Cardiac fibroblast (primary cell): ENCODE measurements at places on chromosomes 6 and 20.

- no peak for DNase-seq
Observed at GRCh38 chr6:91447081-91447480, 860.2 kb upstream of the MAP3K7 start.

GRCh38 chr6:33428224-33428965 lies 8.5 kb downstream of the SYNGAP1 start:
- DNase-seq, result peak; percentile 43

GRCh38 chr20:4150070-4150441 lies 134.7 kb upstream of the RNF24 start:
- peak; percentile 60 for DNase-seq

- no peak for DNase-seq
Observed at GRCh38 chr6:41572613-41573012, 26.4 kb downstream of the FOXP4 start.

DNA sequence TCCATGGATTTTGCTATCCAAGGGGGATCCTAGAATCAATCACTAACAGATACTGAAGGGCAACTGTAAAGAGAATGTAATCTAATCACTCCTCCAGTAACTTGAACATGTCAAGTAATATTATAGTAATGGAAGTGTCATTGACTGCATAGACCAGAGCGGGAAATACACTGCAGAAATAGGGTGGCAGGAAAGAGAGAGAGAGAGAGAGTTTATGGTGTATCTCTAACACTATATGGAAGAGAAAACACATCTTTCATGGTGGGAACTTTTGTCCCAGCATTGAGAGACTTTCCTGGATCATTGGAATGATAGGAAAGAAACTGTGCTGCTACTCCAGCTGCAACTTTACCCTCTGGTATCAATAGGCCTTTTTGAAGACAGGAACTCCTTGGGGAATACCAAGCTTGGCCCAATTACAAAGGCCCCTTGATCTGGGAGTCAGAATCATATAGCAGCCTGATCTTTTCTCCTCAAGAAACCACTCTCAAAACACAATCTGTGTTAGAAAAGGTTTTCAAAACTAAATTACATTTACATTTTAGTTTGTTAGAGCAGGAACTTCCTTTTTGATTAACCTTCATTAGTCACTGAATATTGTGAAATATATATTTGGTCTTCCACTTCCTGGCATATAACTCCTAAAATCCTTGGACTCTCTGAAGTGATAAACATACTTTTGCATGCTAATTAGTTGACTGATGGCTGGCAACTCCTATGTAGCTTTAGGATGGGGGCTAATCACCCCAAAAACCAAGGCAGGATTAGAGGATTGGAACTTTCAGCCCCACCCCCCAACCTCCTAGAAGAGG lies 29.5 kb upstream of the RNGTT start:
- DNase-seq, result peak; percentile 20

- no peak for DNase-seq
Observed at GRCh38 chr6:41675176-41675775, 37.0 kb downstream of the MDFI start.

DNA sequence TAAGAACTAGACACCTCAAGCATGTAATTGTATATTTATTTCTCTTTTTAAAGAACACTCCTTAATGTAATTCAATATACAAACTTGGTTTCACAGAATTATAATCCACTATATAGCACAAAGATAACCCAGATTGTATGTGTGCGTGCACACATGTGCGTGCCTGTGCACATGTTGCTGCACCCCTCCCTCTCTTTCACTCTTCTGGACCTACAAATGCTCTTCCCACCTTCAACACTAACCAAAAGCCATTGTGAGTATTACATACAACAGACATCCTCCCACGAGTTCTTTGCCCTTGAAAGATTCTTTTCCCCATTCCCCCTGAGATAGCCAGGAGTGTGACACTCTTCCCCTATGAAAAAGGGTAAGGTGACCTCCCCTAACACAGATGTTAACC lies 193.5 kb downstream of the HIVEP2 start:
- DNase-seq, result no peak

DNA sequence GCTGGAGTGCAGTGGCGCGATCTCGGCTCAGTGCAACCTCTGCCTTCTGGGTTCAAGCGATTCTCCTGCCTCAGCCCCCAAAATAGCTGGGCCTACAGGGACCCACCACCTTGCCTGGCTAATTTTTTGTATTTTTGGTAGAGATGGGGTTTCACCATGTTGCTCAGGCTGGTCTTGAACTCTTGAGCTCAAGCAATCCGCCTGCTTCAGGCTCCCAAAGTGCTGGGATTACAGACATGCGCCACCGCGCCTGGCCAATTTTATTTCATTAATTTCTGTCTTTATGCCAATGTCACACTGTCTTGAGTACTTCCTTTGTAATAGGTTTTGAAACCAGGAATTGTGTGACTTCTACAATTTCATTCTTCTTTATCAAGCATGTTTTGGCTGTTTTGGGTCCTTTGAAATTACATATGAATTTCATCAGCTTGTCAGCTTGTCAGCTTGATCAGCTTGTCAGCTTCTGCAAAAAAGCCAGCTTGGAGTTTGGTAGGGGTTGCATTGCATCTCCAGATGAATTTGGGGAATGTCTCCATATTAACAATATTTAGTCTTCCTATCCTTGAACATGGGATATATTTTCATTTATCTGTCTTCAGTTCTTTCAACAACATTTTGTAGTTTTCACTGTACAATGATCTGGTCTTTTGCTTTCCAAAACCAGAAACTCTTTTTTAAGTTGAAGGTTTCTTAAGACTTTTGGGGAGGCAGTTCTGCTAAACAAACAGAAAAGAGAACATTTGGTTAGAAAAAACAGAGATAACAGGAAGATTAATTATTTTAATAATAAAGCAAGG lies 20.8 kb downstream of the ZFAND3 start:
- no peak for DNase-seq

DNA sequence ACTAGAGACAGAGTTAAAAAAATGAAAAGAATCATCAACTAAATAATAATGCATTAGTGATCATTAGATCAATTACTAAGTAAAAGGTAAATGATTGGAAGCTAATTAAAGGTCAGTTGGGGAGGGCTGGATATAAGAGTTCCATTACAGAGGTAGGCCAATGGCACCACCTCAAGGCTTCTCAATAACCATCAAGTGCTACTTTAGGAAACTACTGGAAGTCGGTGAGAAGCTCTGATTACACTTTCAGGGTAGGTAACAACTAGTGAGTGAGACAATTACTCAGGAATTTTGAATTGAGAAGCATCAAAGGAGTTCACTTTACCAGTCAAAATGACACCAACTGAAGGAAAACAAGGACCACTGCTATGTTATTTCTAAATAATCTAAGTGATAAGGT lies 90.2 kb upstream of the HDAC2 start:
- no peak for DNase-seq

DNA sequence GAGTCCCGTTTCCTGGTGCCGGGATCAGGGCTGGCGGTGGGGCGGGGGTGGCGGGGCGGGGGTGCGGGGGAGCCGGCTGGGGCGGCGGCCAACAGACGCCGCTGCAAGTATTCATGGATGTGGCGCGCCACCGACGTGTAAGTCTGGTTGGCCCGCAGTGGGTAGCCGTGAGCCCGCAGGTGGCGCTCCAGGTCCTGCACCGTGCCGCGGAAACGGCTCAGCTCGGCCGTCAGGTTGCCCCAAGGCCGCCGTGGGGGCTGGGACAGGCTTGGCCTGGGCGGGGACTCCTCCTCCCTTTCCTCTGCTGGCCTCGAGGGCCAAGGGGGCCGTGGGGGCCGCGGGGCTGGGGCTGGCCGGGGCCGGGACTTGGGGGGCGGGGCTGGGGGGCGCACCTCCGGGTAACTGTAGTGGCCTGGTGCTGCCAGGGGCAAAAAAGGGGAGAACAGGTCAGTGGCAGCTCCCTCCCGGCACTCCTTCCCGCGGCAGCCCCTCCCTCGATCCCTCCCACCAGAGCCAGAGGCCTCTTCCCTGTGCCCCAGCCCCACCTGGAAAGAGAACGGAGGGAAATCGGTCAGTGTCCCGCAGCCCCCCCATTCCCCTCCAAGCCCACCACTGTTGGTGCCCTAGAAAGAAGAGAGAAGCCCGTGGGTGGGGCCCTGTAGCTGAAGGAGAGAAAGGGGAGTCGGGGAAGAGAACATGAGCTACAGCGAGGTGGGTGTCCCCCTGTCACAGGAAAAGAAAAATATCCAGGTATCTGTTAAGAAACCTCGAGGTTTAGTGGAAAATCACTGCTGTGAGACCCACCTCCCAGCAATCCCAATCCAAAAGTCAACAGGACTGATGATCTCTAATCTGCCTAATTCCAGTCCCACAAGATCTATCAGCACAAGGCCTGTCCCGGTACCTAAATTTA lies 21.3 kb downstream of the TNXB start:
- peak; percentile 83 for DNase-seq

DNA sequence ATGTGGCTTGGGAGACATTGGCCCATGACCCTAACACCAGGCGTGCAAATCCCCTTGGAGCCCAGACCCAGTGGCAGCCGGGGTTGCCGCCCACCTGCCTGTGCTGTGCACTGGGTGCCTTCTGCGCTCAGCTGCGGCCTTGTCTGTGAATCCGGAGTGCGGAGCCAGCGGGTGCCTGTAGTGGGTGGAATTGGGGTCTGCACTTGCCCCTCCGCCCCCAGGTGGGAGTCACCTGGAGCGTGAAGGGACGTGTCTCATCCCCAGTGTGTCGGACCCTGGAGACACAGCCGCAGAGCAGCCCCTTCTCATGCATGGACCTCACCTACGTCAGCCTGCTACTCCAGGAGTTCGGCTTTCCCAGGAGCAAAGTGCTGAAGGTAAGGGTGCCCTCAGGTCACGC lies 22.9 kb upstream of the PYGB start:
- no peak for DNase-seq

GRCh38 chr6:161279677-161280415 lies 6.0 kb upstream of the AGPAT4 start:
- peak; percentile 26 for DNase-seq

DNA sequence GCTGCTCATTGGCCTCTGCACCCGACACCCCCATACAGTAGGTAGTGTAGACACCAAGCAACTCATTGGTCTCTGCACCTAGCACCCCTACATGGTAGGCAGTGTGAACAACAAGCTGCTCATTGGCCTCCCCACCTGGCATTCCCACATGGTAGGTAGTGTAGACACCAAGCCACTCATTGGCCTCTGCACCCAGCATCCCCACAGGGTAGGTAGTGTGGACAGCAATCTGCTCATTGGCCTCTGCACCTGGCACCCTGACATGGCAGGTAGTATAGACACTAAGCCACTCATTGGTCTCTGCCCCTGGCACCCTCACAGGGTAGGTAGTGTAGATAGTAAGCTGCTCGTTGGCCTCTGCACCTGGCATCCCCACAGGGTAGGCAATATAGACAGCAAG lies 226.0 kb downstream of the SLC24A3 start:
- DNase-seq, result no peak

GRCh38 chr6:100246206-100246605 lies 218.5 kb downstream of the SIM1 start:
- no peak for DNase-seq

DNA sequence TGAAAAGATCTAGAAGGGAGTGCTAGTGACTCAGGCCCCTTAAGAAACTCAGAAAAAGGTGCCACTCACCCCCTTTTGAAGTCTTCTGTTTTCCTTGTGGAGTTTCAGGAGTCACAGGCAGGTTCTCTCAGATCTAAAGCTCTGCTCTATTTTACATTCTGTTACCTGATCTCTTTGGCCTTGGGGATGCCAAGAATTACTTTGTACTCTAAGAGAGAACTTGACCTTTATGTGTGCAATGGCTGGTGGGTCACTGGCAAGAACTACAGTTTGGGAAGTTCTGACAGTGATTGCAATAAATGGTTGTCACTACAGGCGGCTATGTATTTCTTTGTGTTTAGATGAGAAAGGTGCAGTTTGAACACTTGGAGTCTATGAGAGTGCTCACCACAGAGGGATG lies 24.2 kb upstream of the ENPP4 start:
- DNase-seq, result no peak

GRCh38 chr20:23233341-23233740 lies 117.2 kb upstream of the NXT1 start:
- no peak for DNase-seq

- DNase-seq, result no peak
Observed at GRCh38 chr6:24272553-24272952, 85.3 kb downstream of the DCDC2 start.

GRCh38 chr20:475463-476357 lies 13.4 kb upstream of the TBC1D20 start:
- DNase-seq, result no peak

GRCh38 chr20:19019734-19020364 lies 192.6 kb upstream of the SLC24A3 start:
- DNase-seq, result no peak

DNA sequence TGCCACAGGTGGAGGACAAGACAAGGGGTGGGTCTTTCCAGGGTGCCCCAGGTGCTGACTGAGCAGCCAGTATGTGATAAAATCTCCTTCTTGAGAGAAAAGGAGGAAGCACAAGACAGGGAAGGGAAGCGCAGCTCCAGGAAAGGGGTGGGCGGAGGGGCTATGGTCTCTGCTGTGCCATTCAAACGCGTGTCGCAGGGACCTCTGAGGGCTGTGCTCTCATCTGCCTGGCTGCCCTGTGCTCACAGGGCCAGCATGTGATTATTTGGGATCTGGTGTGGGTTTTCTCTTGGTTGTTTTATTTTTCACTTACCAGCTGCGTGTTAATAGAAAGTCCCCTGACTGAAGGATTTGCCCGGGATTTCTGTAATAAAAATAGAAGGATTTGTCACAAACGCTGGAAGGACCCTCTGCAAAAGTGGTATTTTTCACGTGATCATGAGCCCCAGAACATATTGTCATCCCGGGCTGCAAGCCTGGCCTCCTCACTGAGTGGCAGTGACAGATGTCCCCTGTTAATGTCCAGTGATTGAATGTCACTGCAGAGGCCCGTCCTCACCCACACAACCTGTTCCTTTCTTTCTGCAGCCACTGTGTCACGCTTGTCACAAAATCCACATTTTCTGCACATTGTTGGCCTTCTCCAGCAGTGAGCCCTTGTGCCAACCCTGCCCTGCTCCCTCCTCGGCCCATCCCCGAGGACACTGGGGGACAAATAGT lies 35.0 kb upstream of the VSX1 start:
- DNase-seq, result no peak

DNA sequence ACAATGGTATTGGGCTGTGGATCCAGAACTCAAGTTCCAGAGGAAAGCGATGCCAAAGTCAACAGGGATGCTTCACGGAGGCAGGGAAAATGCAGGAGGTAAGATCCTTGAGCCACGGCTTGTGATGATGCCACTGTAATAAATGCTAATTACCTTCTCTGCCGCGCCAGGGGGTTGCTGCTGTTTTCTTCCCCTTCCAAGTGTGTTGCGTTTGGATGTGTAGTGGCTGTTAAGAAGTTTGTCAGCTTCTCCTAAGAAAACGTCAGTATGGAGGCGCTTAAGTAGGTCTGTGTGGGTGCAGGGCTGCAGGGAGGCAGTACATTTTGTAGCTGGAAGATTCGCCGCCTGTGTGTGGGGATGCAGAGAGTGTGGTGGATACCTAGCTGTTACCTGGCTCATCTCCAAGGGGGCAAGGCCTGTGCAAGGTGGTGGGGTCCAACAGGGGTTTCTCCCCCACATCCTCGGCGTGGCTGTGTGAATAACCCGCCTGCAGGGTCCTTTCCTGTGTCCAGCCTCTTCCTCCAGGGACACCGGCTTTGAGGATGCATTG lies 318.7 kb downstream of the CDH4 start:
- no peak for DNase-seq

GRCh38 chr6:155121699-155122098 lies 126.6 kb downstream of the TIAM2 start:
- no peak for DNase-seq
